GOT3 (cell line): ENCODE measurements at places on chromosomes 6 and 20.
A peak's percentile ranks its signal among the peaks of the same experiment; 100 is the strongest.

DNA sequence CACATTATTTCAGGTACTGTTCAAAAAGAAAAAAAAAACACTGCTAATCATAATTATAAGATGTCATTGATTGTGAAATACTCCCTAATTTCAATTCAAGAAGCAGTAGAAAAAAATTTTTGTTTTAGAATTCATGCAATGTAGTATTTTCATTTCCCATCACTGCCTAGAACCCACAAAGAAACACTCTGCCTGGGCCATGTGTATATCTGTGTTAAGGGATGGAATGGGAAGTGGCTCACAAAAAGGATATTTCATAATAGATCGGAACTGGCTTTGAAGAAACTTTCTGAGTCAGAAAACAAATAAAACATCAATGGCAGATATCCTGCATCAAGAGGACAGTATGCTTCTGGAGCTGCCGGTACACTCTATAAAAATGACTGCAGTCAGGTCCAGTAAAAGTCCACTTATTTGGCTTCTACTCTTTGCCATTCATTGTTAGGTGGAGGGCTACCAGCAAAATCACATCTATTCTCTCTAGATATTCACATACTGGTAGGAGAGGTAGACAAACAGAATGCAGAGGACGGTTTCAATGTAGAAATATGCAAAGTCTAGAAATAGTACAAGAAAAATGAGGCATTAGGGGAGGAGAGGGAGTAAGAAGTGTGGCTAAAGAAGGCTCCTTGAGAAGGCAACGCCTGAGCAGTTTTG is 135.0 kb upstream of the TNFAIP3 start:
- DNase-seq = no peak

- DNase-seq = no peak
Measured at GRCh38 chr6:39231521-39232243, 2.4 kb upstream of the KCNK5 start.

DNA sequence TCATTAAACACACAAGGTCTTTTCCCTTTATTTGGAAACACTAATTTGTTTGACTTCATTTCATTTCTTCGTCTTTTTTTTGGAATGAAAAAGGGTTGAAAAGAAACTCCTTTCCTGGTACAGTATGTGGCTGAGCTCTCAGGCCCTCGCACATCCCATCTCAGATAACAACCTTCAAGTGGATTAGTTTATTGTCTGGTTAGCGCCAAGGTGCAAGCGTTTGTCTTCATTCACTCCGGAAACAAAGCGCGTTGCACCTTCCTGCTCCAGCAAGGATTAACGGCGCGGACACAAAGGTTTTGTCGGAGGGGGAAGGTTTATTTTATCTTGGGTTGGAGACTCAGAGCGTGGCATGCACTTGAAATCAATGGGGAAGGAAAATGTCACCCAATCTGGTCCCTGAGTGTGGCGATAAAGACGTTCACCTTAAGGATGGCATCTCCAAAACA is 5.3 kb upstream of the NKX2-2 start:
- no peak for DNase-seq

GRCh38 chr6:3616565-3617176 is 134.8 kb downstream of the PXDC1 start:
- no peak for DNase-seq

- DNase-seq = peak; percentile 39
Measured at GRCh38 chr6:17865798-17866725, 121.4 kb downstream of the KIF13A start.

DNA sequence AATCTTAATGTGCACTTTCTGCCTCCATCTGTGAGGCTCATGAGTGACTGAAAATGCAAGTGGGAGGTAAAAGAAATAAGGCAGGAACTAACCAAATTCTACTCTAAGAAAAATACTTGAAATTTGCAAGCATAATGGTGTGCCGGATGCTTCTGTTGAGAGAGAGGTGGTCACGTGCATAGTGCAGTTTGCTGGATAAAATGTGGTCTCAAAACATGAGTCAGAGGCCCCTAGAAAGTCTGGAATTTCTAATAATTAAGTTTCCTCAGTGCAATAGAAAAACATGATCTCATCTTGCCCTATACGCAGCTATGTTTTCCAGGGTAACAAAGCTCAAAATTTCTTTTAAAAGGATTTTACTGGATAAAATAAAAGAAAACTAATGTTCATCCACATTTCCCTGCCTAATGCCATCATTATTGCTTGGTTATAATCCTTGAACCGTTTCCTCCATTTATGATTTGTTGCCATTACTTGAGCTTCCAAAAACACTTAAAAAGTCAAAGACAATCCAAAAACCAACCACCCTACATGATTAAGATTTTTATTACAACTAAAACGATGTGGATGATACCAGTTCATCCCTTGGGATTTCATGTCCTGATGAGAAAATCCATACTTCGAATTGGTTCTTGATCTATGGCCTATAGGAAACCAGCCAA is 351.7 kb upstream of the ARID1B start:
- DNase-seq = no peak

GRCh38 chr6:72151742-72152141 is 265.4 kb downstream of the RIMS1 start:
- no peak for DNase-seq

DNA sequence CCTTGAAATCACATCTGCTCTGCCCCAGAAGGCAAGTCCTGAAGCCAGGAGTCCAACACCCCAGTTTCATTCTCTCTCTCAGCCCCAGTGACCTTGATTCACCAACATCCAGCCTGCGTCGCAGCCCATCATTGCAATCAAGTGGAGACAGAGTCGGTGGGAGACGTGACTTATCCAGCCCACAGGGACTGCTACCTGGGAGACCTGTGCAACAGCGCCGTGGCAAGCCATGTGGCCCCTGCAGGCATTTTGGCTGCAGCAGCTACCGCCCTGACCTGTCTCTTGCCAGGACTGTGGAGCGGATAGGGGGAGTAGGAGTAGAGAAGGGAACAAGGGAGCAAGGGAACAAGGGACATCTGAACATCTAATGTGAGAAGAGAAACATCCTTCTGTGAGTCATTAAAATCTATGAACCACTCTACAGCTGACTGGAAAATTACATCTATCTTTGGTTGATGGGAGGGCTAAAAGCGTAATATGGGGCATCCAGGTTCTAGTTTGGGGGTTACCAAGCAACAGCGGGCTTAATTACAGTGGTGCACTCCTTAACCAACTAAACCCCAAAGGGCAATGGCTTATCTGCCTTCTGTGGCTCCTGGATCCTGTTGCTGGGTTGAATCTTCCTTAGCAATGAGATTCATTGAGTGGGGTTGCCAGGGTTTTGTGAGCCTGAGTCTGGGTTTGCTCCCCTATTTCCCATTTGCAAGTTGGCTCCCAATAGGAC is 2.5 kb downstream of the LY6G6D start:
- no peak for DNase-seq

DNA sequence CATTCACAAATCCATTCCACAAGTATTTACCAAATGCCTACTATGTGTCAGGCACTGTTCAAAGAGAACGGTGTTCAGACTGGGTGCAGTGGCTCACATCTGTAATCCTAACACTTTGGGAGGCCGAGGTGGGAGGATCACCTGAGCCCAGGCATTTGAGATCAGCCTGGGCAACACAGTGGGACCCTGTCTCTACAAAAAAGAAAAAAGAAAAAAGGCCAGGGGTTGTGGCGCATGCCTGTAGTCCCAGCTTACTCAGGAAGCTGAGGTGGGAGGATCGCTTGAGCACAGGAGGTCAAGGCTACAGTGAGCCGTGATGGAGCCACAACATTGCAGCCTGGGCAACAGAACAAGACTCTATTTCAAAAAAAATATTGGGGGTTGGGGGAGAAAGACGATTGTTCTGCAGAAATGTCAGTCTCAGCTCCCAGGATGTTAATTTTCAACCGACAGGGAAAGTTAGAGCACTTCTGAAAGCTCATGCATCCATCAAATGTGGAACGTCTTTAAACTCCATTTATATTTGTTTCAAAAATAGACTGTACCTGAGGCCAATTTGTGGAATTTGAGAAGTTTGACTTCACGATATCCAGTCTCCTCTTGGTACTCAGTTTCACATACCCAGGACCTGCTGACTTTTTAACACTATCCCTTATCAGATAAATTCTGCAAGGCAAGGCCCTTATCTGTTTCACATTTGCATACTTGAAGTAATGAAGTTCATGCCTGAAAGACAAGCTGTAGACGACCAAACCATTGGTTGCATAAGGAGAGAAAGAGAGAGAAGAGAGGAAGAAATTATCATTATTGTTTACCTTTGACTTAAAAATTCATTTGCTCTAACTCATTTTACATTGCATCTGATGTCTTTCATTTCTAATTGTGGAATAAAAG is 14.8 kb upstream of the BTN3A2 start:
- no peak for DNase-seq

DNA sequence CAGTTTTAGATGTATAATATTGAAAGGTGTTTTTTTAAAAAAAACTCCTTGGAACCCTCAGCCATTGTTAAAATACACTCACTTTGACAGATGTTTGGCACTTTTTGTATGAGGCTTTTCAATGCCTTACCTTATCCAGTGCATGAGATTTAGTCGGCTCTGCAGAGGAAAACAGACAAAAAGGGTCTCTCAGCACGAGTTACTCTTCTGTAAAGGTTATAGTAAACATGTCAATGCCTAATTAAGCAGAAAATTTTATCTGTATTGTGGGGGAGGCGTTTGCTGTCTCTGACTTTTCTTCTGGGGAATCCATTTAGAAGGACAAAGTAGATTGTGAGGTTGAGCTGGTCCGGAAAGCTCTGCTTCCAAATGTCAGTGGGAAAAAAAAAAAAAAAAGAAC is 278.3 kb downstream of the TSHZ2 start:
- no peak for DNase-seq

DNA sequence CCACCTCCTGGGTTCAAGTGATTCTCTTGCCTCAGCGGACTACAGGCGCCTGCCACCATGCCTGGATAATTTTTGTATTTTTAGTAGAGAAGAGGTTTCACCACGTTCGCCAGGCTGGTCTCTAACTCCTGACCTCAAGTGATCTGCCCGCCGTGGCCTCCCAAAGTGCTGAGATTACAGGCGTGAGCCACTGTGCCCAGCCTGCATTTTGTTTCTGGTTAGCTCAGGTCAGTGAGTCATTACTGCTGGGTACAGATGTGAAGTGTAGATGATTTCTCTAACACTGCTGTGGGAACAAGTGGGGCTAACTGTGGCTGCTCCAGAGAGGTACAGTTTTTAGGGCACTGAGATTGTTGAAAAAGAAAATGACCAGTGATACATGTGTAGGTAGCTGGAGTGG is 188.6 kb downstream of the PRL start:
- no peak for DNase-seq

- no peak for DNase-seq
Measured at GRCh38 chr6:134358320-134358719, 40.4 kb upstream of the SGK1 start.

- no peak for DNase-seq
Measured at GRCh38 chr20:20552076-20552475, 160.4 kb downstream of the RALGAPA2 start.

DNA sequence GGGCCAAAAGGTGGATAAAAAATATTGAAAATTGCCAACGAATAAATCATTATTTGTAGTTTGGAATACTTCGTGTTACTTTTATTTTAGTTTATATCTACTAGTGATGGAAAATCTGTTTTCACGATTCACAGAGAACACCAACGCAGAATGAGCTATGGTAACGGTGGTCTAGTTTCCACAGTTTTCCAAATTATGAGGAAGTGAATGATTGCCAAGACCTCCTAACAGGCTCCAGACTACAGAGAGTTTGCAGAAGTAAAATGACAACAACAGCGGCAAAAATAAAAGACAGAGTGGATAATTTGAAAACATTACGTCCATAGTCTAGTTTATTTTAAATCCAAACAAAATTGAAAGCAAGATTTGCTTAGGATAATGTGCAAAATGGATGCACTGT is 57.0 kb upstream of the AIG1 start:
- no peak for DNase-seq

DNA sequence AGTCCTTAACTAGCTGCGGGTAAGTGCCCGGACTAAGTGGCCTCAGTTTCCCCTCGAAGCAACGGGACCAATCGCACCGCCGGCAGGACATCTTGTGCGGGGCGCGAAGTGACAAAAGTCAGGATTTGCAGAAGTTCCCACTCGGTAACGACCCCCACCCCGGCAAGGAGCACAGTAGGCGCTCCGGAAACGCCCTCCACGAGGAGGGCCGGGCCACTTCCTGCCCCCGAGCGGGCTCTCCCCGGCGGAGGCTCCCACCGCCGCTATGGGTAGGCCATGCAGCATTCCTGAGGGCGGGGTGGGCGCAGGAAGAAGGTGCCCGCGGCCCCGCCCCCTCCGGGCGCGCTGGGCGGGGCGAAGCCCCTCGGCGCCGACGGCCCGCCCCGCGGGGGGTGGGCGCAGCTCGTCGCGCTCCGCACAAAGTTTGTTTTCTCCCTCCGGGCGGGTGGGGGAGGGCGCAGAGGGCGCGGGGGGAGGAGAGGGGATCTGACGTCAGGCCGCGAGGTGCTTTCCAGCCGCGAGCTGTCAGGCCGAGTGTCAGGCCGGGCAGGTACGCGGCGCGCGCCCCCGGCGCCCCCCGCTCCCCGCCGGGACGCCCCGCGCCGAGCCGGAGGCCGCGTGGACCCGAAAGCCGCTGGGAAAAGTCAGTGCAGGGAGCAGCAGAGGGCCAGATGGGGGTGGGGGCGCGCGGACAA is at the start of gene TGIF2:
TSS of gene TGIF2 (plus strand) at position 495 of the 695 bp plus-strand sequence. CDS start 5,178 bp downstream, outside the sequence.
- peak; percentile 36 for DNase-seq

- DNase-seq = no peak
Measured at GRCh38 chr6:162151021-162151665, 576.4 kb downstream of the PRKN start.

DNA sequence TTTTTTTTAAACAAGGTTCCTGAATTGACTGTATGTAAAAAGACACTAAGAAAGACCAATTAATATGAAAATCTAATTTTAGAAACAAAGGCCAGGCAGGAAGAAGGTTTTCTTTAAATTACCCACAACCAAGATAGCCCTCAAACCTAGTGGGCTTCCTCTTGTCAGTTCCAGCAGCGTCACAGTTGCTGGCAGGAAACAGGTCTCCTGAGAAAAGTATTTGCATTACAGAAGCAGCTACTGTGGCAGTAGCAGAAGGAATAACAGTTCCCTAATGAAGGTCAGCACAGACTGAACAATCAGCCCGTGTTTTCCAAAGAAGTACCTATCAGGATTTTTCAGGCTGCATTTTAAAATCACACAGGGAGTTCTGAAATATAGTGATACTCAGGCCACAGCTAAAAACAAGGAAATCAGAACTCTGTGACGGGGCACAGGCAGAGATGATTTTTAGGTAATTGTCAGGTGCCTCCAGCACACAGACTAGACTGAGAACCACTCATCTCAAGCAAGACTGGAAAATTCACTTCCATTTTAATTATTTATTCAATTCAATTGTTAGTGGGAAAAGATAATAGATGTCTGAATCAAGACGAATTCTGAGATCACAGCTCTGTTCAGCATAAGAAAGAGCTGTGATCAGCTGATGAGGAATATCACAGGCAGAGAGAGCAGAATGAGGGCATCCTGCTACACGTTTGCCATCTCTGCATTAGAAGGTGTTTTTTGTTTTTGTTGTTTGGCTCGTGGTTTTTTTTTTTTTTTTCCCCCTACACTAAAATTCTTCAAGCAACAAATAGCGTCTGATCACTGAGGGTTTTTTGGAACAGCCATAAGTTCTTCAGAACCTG is 230.5 kb upstream of the KHDRBS2 start:
- no peak for DNase-seq

DNA sequence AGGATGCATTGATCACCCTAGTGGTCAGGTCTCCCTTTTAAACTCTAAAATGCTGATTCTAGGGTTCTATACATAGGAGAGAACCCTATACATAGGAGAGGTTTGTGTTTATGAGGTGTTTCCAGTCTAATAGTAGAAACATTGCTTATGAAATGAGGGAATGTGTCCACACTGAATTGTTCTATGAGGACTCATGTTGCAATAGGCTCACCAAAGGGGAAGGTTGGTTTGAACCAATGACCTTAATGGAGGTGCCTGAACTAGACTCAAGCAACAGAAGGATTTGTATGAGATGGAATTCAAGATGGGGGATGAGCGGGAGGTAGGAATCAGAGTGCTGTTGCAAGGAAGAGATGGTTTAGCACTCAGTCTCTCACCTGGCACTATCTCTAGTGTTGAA is 33.5 kb upstream of the UBR2 start:
- no peak for DNase-seq
